NCI-H2029 treated with DMSO at 0.1 percent for 48 hours (cell line): ENCODE measurements at places on chromosomes 2 and 18.

DNA sequence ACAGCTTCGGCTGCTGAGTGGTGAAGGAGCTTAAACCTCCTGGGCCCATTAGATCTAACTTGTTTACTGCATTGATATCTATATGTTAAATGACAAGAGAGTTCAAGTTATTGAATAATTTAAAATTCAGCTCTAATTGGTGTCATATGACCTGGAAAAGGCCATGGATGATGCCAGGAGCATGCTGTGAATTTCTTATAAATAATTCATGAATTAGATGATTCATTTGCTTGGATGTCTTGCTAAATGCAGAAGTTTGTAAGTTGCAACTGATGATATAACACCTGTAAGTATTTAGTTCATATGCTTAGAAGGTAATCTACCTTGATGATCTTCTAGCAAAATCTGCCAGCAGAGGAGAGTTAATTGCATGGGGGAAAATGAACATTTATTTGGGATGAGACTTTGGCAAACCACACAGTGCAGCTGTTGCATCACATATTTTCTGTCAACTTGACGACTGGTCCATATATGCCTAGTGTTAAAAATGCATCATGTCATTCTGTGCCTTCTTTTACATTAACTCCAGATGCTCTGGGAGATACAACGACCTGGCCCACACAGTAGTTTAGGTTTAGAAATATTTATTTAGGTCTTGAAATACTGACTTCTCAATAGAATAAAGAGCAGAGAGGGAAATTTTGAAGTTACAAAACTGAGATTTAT, 226.3 kb downstream of the KIAA1328 start:
- no peak for DNase-seq

GRCh38 chr2:26988058-26988860, 17.8 kb downstream of the MAPRE3 start:
- no peak for DNase-seq

DNA sequence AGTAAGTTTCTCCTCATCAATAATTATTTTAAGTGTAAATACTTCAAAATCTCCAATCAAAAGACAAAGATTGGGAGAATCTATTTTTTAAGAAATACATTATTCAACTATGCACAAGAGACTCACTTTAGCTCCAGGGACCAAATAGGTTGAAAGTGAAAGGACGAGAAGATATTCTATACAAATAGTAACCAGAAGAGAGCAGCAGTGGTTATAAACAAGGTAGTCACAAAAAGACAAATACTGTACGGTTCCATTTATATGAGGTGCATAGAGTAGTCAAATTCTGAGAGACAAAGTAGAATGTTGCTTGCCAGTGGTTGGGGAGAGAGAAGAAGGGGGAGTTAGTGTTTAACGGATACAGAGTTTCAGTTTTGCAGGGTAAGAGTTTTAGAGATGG, 69.8 kb downstream of the POU3F3 start:
- DNase-seq = no peak

- DNase-seq = no peak
Observed at GRCh38 chr2:241494311-241494908, 14.0 kb downstream of the STK25 start.

DNA sequence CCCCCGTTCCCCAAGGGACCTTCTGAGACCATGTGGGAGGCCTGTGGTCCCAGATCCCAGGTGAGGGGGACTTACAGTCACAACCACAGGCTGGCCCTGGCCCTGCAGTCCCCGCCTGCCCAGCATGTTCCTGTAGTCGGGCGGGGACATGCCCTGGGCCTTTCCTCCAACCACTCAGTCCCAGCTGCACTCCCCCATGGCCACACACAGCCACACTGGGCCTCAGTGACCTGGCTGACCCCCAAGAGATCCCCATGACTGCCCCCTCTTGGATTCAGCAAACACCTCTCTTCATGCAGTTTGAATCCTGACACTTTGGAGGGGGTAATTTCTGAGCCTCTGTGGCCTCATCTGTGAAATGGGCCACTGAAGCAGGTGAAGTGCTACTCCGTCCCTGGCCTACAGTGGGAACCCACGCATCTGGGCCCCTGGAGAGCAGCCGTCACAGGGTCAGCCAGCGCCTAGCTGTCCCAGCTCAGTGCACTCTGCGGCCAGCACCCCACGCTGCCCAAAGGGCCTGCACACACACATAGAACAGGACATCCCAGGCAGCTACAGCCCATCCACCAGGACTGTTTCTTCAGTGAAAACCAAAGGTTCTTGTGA, 12.7 kb upstream of the ARHGEF4 start:
- DNase-seq = no peak

DNA sequence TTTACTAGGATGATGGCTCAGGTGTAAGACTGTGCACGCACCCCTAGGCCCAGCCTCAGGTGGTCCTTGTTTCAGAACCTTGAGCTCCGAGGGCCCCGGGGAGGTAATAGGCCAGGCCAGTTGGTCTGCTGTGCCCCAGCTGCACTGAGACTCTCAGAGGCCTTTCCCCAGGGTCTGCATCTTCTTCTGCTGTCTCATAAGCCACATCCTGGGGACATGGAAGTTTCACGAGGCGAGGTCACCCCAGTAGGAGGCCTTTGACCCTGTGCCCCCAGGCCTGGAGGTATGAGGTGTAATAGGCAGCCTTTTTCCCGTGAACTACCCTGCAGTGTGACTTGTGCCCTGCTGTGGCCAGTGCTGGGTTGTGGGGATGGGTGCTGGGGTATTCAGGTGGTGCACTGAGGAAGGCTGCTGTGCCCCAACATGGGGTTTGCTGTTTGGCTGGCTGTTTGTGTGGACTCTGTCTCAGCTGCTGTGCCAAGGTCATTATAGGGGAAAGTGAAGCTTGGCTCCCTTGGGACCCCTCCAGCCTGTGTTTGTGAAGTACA, 6.9 kb downstream of the OXER1 start:
- no peak for DNase-seq

DNA sequence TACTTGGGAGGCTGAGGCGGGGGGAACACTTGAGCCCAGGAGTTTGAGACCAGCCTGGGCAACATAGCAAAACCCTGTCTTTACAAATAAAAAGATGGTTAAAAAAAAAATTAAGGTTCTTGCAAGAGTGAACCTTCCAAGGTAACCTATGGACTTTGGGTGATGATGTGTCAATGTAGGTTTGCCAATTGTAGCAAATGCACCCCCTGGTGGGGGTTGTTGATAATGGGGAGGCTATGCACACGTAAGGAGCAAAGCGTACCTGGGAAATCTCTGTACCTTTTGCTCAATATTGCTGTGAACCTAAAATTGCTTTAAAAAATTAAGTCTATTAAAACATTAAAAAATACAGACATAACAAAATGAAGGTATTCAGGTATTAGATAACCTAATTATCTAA, 70.4 kb downstream of the CWC22 start:
- no peak for DNase-seq

- no peak for DNase-seq
Observed at GRCh38 chr18:5900262-5900661, 4.9 kb upstream of the TMEM200C start.

GRCh38 chr18:51614967-51615571, 417.6 kb upstream of the MEX3C start:
- DNase-seq = no peak

GRCh38 chr2:189164746-189165145, 14.8 kb downstream of the COL5A2 start:
- no peak for DNase-seq

DNA sequence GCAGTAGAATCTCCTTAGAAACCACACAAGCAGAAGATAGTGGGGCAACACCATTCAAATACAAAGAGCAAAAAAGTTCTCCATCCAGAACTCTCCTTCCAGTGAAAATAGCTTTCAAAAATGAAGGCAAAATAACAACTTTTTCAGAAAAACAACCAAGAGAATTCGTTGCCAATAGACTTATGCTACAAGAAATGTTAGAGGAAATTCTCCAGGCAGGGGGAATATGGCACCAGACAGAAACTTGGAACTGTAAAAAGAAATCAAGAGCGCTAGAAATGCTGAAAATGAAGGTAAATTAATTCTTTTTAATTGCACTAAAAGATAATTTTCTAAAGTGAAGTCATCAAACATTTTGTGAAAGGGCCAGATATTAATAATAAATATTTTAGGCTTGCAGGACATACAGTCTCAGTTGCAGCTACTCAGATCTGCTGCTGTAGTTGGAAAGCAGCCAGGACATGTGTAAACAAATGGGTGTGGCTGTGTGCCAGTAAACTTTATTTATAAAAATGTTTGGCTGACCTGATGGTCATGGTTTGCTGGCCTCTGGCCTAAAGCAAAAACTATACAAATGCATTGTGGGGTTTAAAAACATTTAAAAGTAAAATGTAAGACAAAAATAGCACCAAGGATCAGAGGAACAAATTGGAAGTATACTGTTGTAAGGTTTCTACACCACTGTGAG, 73.7 kb upstream of the TGFA start:
- DNase-seq = peak; percentile 8

DNA sequence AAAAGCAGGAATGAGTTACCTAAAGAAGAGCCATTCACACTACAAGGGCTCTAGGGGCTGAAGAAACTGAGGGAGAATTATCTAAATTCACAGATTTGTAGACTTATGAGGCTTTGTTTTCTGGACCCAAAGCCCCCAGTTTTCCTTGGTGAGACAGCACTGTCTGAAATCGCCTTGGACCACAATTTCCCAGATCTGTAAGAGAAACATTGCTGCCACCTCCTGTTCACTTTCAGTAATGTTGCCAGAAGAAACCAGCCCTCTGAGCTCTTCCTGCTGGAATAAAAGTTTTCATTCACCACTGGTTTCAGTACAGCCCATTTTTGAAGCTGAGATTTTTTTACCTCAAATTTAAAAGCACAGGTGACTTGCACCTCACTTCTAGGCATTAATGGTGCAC, 169.2 kb downstream of the CDH20 start:
- peak; percentile 19 for DNase-seq

DNA sequence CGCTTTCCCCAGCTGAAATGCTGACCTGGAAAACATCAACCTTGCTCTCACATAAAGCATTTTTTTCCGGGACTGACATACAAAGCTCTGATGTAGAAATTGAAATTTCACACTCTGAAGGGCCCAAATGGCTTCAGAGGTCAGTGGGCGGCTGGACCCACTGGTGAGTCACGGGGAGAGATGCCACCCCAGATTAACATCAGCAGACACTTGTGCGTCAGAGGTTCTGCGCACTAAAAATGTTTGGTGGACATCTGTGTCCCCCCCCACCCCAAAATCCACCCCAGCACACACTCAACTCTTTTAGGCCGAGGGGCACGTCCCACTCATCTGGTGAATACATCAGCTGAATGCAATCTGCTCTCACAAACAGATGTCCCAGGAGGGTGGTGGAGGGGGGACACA, 208.9 kb downstream of the ASB1 start:
- DNase-seq = no peak

DNA sequence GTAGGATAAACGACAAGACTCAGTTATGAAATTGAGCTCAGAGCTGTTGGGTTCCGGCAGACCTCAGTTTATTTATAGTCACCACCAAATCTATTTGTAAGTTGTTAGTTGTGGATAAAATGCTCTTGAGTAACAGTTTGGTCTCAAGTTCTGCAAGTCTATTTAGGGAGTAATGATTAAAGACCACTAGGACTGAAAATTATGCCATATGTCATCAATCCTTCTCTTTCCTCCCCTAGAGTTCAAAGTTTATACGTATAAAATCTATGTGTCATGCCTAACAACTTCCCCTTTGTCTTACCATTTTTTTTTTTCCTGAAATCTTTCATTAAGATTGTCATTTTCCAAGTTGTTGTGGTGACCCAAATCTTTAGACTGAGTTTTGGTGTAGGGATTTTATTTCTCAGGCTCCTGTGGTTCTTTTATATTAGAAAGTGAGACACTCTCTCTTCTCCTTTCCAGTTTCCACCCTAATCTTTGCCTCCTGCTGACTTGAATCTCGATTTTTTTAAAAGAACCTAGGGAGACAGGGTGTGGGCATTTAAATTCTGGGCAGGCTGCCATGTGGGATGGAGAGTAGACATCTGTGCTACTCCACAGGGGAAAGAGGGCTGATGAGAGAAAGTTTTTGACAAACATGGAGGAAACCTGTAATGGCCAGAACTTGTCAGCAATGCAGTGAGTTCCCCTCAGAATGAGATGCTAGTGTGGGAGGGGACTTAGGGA, 51.0 kb downstream of the LAMA3 start:
- DNase-seq = no peak

DNA sequence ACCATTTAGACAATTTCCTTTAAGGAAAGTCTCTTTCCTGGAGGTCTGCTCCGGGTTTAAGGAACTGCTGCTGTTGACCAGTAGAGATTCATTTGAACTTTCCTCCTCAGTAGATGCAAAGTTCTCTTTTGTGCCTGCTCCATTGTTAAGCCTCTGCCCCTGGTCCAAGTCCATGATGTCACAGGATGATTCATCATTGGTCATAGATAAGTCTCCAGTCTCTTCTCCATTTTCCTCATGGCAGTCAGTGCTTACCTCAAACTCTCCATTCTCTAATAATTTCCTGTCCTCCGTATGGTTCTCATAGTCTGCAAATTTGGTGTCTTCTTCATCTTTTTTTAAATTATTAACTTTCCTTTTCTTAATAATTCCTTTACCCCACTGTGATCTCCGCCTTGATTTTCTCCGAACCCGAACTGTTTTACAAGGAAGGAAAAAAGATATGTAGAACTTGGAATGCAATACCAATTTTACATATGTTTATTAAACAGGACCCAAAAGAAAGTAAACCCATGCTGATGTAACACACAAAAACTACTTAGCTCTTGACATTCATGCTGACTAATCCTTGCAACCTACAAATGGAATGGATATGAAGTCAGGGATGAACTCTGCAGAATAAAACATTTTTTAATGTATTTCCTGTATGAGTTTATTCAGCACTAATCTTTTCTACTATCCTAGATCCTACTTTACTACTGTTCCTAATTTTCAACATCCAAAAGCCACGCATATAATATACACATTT, 169.1 kb downstream of the ATAD2B start:
- no peak for DNase-seq

- DNase-seq = no peak
Observed at GRCh38 chr2:99101697-99102096, 39.8 kb upstream of the C2orf15 start.

- DNase-seq = no peak
Observed at GRCh38 chr2:38783586-38783985, 5.6 kb downstream of the GEMIN6 start.

GRCh38 chr2:42128721-42129486, 40.2 kb upstream of the EML4 start:
- no peak for DNase-seq

DNA sequence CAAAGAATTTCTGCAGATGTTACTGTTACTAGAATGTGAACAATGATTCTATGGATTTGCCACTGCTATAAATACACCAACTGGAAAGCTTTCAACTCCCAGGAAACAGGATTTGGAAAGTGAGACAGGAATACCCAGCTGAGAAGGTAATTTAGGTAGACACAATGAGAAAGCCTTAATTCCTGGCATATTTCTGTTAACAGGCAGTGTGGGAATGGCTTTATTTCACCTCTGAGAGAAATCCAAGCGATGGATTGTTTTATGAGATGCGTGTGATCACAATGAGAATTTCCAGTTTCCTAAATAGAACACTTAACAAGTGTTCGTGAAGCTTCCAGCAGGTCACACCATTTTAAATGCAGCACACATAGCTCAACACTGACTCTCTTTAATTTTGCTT, 133.0 kb downstream of the SLC8A1 start:
- DNase-seq = no peak

- DNase-seq = no peak
Observed at GRCh38 chr2:110115291-110116032, at the start of gene MALL. TSS of gene MALL (minus strand) at chr2:110115822. CDS start at chr2:110115792, 30 bp downstream.
